ENCODE measurements at places on chromosomes 5 and 9.

DNA sequence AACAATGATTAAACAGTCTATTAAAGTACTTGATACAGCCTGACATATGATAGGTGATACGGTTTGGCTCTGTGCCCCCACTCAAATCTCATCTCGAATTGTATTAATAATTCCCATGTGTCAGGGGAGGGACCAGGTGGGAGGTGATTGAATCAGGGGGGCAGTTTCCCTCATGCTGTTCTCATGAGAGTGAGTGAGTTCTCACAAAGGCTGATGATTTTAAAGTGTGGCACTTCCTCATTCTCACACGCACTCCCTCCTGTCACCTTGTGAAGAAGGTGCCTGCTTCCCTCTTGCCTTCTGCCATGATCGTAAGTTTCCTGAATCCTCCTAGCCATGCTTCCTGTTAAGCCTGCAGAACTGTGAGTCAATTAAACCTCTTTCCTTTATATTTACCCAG, 40.1 kb upstream of the TARS1 start:
- no peak for DNase-seq

DNA sequence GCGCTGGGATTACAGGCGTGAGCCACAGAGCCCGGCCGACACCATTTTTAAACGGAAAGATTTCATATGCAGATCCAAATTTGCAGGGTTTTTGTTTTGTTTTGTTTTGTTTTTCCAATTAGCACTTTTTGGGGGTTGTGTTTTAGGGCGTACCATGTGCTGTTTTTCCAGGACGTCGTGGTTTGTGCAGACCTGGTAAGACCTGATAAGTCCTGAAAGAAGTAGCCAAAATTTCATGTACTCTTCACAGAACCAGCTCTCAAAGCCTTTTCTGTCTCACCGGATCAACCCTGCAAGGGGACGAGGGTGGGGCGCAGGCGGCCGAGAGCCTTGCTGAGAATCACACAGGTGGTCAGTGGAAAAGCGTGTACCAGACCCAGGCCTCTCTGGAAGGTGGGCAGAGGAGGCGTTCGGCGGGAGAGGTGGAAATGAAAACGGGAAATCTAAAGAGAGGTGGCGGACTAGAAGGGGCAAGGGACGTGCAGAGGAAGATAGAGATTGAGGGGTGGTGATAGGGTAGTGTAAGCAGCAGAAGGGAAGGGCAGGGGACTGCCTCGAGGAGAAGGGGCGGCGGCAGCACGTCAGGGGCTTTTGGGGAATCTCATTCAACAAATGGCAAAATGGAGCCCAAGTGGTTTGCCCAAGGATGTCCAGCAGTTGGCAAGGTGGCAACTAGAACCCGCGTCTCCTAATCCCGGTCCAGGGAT, 1.1 kb upstream of the FAF2 start:
- DNase-seq, result peak; percentile 62

DNA sequence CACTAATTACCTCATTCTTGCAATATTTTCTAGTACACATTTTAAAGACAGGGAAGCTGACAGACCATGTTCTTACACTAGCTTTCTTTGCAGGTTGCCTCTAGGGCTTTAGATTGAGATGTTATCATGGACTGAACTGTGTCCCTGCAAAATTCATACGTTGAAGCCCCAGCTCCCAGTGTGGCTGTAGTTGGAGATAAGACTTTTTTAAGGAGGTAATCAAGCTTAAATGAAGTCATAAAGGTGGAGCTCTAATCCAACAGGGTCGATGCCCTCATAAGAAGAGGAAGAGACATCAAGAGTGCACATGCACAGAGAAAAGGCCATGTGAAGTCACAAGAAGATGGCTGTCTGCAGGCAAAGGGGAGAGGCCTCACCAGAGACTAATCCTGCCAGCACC, 471.2 kb upstream of the ACTBL2 start:
- no peak for DNase-seq

DNA sequence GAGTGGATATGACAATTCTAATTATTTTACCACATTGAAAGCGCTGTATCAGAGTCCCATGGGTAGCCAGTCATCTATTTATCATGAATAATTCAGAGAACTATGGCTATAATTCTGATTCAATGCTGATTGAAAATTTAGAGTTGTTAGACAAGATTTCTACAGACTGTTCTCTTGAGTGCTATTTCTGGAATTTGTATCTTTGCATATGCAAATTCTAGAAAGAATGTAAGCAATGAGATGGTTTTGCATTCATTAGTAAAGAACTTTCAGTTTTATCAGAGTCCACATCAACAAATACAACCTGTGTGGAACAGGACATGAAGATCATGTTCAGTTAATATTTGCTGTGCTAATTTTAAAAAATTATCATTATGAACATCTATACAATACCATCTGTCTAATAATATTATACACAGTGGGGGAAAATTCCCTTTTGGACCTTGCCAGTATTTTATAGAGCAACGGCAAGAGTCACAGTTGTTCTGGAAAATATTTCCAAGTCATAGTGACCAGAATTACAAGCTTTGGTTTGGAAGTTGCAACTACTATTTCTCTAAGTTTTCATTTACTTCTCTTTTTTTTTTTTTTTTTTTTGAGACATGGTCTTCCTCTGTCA, 372.7 kb upstream of the PTGER4 start:
- no peak for DNase-seq

DNA sequence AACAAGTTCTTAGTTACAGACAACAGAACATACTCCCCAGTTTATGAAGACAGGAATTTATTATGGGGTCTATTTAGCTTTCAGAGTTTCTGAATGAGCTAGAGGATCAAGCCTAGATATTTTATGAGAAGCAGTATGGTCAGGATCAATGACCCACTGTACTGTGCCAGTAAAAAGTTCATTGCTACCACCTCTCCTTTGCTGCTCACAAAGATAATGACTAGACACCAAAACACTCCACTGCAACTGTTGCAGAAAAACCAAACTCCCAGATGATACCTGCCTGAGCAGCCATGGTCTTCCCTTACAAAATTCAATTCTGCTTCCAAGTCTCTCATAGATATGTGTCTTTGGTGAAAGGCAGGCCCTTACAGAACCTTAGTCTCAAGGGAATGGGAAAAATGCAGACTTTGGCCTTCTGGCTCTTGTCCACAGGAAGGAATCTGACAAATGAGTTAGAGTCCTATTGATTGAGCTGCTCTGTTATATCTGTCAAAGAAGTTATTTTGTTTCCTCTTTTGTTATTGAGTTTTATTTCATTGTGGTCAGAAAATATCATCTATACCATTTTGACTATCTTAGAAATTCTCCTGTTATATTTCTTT, 74.7 kb upstream of the RASGRF2 start:
- no peak for DNase-seq

- DNase-seq, result no peak
These were observed 43.0 kb downstream of the PRRC2B start for GRCh38 chr9:131436865-131437271.

GRCh38 chr9:81912135-81912534, 16.1 kb upstream of the SPATA31D4 start:
- DNase-seq, result no peak

GRCh38 chr5:132459983-132460838, 30.4 kb downstream of the IRF1 start:
- DNase-seq, result peak; percentile 56

DNA sequence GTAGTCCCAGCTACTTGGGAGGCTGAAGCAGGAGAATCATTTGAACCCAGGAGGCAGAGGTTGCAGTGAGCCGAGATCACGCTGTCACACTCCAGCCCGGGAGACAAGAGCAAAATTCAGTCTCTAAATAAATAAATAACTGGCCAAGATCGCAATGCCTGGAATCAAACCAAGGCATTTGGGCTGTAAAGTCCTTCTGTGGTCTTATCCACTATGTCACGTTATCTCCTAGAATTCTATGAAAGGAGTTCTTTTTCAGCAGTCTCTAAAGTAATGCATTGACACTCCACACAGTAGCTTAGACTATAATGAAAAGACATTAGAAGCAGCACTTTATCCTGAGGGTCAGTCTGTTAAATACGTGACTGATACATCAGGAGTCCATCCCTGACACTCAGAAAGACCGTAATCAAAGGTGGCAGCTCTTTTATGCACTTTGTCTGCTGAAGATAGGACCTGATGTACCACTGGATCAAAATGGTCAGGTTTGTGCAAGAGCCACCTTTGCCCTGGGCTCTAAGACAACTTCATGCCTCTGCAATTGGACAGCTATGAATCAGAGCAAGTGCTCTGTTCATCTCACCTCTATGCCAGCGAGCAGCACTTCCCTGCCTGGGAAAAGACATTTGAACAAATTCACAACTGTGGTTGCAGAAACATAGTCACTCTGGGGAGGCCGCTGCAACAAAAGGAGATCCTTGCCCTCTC, 31.7 kb upstream of the GNA14 start:
- DNase-seq, result no peak

DNA sequence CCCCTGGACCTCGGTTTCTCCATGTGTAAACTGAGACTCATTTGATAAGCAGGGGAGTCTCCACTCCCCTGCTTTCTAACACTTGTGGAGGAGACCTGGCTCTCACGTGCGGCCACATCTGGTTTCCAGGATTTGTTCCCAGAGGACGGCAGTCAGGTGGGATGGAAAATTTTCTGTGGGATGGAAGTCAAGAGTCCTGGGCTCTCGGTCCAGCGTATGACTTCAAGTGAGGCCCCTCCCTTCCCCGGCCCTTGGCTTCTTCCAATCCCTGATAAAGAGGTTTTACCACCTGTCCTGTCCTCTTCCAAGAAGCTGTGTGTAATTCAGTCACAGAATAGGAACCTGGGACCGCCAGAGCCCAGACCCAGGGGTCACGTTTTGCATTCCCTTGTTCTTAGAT, 35.0 kb downstream of the TMOD1 start:
- no peak for DNase-seq

- no peak for DNase-seq
These were observed 448 bp downstream of the RELL2 start for GRCh38 chr5:141637123-141637766.

GRCh38 chr9:131485728-131486422, 16.8 kb upstream of the POMT1 start:
- no peak for DNase-seq

- no peak for DNase-seq
These were observed 257.3 kb downstream of the MLLT3 start for GRCh38 chr9:20364959-20365358.

DNA sequence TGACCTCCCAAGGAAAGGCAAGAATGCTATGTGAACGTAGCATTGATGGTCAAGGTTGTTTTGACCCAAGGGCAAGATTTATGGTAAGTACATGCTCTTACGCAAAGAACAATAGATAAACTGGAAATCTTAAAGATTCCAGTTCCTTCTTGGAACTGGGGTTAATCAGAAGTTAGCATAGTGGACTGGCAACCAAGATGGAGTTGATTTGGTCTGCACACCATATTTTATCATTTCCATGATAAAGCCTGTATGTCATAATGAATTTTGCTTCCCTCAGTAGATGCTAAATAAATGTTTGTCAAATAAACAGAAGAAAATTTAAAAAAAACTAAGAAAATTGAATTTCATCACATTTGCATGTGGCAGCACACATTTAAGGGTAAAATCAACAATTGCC, 242.4 kb upstream of the MEF2C start:
- no peak for DNase-seq

DNA sequence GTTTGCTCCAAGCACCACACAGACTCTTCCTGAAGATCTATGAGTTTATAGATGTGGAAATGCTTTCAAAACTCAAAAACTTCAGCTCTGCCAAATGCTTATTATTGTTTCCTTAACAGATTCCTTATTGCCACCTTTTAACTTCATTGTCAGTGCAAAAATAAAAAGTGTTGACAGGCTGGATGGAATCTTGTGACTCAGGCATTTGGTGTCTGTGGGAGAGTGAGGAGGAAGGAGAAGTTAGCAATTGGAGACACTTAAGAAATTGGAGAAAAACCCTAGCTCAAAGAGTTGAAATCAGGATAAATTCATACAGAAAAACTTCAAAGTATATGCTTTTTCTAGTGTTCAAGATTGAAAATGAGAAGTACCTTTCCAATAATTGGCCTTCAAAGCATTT, 140.6 kb upstream of the PUM3 start:
- DNase-seq, result no peak

DNA sequence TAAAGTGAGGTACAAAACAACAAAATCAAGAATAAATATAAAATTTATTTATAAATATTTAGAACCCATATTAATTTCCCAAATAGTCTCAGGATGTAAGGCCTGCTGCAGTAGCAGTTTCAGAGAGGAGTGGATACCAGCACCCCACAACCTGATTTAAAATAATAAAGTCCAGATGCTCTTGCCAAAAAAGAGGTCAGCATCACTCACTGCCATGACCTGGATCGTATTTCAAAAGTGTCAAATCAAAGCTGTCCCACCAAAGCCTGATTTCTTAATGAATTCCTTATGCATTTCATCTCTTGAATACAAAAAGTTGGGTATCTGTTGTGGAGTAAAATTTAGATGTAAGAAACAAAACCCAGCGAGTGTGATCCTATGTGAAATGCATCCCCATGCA, 58.0 kb upstream of the ROR2 start:
- DNase-seq, result no peak

- DNase-seq, result no peak
These were observed 1.8 kb downstream of the MCTP1 start for GRCh38 chr5:95283022-95283615.

DNA sequence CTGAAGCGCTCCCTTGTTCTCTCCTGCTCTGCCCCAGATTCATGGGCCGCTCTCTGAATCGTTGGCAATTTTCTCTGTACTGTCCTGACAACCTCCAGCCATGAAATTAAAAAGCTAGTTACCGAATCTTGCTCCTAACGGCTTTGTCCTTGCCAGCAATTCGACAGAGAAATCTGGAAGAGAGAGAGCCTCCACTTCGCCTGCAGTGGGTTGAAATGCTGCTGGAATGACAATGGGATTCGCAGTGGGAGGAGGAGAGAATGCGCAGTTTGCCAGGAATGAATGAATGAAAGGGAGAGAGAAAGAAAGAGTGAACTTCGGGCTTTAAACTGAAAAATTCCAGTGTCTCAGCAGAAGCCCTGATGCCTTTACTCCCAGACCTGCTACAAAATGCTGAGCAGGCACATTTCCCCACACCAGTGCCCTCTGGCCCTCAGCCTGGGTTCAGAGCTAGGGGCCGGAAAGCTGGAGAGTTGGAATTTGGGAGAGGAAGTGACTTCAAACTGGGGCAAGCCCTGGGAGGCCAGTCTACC, 11.5 kb upstream of the BOD1 start:
- no peak for DNase-seq

GRCh38 chr9:4443439-4443838, 46.8 kb upstream of the SLC1A1 start:
- DNase-seq, result no peak

- no peak for DNase-seq
These were observed 158.0 kb upstream of the FREM1 start for GRCh38 chr9:15068261-15068660.

DNA sequence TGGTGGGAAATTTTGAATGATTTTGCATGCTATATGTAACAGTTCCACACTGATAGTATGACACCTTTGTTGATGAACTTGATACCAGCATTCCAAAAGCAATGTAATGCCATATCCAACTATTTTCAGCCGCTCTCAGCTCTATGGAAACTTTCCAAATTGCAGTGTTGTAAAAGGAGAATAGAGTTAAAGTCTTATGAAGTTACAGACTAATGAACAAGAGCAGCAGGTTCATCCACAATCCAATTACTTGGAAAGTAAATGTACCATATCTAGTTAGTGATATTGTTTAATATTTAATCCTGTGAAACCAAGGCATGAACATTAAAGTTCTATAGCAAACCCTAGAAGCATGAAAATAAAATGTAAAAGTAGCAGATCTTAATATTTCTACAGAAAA, 418.2 kb downstream of the TUSC1 start:
- DNase-seq, result no peak

GRCh38 chr5:43152946-43153345, 32.2 kb downstream of the ZNF131 start:
- DNase-seq, result no peak

- DNase-seq, result no peak
These were observed 72.0 kb downstream of the ANKRD33B start for GRCh38 chr5:10635867-10636350.

- no peak for DNase-seq
These were observed 83.7 kb downstream of the PDE8B start for GRCh38 chr5:77294185-77294584.
